ENCODE measurements at places on chromosomes 11 and 22. TPM values are rescaled to one million over a fixed set of nuclear protein-coding genes. Genes with fewer than 3 reads are reported as not detected.

The PARVG gene
- not detected for total RNA-seq

The CASP5 gene
- total RNA-seq = not detected

The ART5 gene
- not detected for total RNA-seq

The PHF21B gene
- total RNA-seq = not detected

The IFITM5 gene
- not detected for total RNA-seq

The CLDN5 gene
- 5.4 TPM for total RNA-seq

The TMPRSS13 gene
- not detected for total RNA-seq

The MMP11 gene
- 11.0 TPM for total RNA-seq

The LBHD1 gene
- total RNA-seq = 0.82 TPM

The C11orf86 gene
- not detected for total RNA-seq

The WNT11 gene
- 0.75 TPM for total RNA-seq

The ZP1 gene
- total RNA-seq = 0.12 TPM

The SAA4 gene
- not detected for total RNA-seq

The ESAM gene
- 0.23 TPM for total RNA-seq

The BIK gene
- not detected for total RNA-seq

The MS4A6E gene
- not detected for total RNA-seq

The OVOL1 gene
- total RNA-seq = not detected

The LMNTD2 gene
- 0.45 TPM for total RNA-seq

The RRP8 gene
- 12.2 TPM for total RNA-seq

The MS4A1 gene
- total RNA-seq = not detected

The RCOR2 gene
- 0.70 TPM for total RNA-seq

The RIMBP3B gene
- not detected for total RNA-seq

The RABL2B gene
- total RNA-seq = 8.0 TPM

The A4GALT gene
- 31.9 TPM for total RNA-seq

The CCDC90B gene
- 71.8 TPM for total RNA-seq

The NOX4 gene
- 0.23 TPM for total RNA-seq

The CD248 gene
- total RNA-seq = 2.6 TPM

The PYGM gene
- 0.68 TPM for total RNA-seq

The FZD4 gene
- total RNA-seq = 11.6 TPM

The FAM118B gene
- 10.2 TPM for total RNA-seq

The SYT9 gene
- total RNA-seq = not detected

The MOV10L1 gene
- 0.23 TPM for total RNA-seq

The KRTAP5-11 gene
- total RNA-seq = not detected

The FLRT1 gene
- under 0.01 TPM for total RNA-seq

The SMIM38 gene
- total RNA-seq = 0.08 TPM

The MAPK8IP1 gene
- total RNA-seq = 3.3 TPM

The KRTAP5-7 gene
- not detected for total RNA-seq

The NPAS4 gene
- total RNA-seq = not detected

The APOBEC3F gene
- total RNA-seq = 8.1 TPM

The MS4A10 gene
- not detected for total RNA-seq

The MS4A7 gene
- total RNA-seq = not detected

The HEPACAM gene
- total RNA-seq = not detected

The PAMR1 gene
- 30.7 TPM for total RNA-seq

The DGCR8 gene
- 29.3 TPM for total RNA-seq

The SCUBE2 gene
- 8.2 TPM for total RNA-seq

The PRSS23 gene
- 262 TPM for total RNA-seq

The SPI1 gene
- total RNA-seq = not detected

The KCNK4 gene
- total RNA-seq = not detected

The CENPM gene
- total RNA-seq = 9.2 TPM

The HMGXB4 gene
- 12.2 TPM for total RNA-seq

The REXO2 gene
- total RNA-seq = 452 TPM

The CCDC34 gene
- 3.1 TPM for total RNA-seq

The BTBD18 gene
- total RNA-seq = not detected

The CBL gene
- total RNA-seq = 2.5 TPM

The DRAP1 gene
- 156 TPM for total RNA-seq

The RFPL2 gene
- not detected for total RNA-seq

The SCN2B gene
- not detected for total RNA-seq
